GM03348 (cell line): ENCODE measurements at places on chromosomes 7 and 10.

GRCh38 chr7:133940368-133940767 is 186.8 kb upstream of the LRGUK start:
- DNase-seq: no peak

DNA sequence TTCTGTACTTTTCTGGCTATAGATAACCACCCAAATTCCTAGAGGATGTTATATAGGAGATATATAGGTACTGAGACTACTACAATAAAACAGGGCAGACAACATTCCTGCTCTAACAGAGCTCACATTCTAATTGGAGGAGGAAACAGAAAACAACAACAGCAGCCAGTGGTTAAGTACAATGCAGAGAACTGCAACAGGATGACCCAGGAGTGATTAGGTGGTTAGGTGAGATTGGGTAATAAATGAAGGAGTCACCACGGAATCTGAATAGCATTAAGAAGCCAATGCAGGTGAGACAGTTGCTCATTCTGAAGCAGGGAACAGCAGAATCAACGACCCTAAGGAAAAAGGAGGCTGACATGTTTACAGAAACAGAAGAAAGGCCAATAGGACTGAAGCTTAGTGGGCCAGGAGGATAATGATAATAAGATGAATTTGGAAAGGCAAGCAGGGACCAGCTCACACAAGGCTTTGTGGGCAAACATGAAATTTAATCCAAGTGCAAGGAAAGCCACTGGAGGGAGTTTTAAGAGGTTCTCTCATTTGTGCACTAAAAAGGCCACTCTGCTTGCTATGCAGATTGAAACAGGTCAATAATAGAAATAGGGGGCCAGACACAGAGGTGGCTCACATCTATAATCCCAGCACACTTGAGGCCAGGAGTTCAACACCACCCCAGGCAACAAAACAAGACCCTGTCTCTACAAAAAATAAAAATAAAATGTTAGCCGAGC is 16.9 kb upstream of the REEP3 start:
- no peak for DNase-seq

DNA sequence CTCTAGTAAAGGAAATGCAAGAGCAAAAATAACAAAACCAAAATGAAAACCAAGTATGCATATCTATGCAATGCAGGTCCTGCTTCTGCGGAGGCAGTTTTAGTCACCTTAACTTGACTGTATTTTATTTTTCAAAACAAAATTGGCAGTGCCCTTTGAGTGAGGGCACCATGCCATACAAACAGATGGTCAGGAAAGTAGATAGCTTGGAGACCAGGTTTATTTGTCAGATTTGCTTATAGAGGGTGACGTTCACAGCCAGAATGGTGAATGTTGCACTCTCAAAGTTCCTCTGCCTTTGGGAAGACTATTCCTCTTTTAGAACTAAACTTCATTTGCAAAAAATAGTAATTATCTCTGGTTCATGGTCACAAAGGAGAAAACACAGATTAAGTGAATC is 801.9 kb downstream of the ANKRD7 start:
- DNase-seq: no peak

- DNase-seq: peak; percentile 35
Measured at GRCh38 chr7:88758381-88759229, 895 bp upstream of the ZNF804B start.

- DNase-seq: peak; percentile 47
Measured at GRCh38 chr7:149662591-149663095, 110.7 kb downstream of the ZNF467 start.

DNA sequence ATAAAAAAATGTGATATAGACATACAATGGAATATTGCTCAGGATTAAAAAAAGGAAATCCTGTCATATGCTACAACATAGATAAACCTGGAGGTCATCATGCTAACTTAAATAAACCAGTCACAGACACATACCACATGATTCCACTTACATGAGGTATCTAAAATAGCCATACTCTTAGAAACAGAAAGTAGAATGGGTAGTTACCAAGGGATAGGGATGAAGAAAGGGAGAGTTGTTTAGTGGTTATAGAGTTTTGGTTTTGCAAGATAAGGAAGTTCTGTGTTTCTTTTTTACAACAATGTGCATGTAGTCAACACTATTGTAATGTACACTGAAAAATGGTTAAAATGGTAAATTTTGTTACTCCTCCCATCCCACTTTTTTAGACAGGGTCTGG is 30.5 kb downstream of the BICC1 start:
- no peak for DNase-seq

DNA sequence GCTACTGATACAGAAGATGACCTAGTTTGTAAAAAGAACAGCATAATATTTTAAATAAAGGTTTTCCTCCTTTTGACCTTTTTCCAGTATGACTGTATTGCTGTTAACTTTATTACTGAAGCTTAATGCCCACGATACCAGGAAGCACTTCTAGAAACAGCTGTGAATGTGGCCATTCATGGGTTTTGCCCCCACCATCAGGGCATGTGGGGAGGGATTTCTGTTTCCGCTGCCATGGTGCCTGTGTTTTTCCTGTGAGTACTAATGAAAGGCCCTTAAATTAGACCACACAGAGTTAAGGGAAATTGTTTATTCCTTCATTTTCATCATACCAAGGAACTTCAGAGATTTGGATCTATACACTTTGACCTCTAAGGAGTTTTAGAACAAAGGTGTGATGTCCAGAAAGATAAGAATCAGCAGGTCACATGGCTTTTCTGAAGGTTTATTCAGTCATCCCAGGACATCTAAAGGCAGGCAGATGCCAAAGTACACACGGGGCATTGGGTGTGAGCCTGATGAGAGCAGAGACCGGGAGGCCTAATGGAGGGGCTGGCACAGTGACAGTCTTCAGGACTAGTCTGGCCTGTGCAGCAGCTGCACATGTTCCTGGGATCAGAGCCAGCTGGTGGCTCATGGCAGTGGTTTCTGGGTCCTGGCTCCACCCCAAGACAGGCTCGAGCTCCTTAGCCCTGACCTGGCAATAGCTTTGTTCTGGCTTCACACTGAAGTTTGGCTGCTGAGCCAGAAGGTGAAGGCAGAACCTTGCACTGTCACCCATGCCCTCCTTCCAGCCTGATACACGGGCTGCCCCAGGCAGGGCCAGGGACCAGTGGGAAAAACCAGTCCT is 190.9 kb downstream of the REEP3 start:
- DNase-seq: peak; percentile 84

- DNase-seq: no peak
Measured at GRCh38 chr10:16381083-16381482, 55.7 kb upstream of the PTER start.

DNA sequence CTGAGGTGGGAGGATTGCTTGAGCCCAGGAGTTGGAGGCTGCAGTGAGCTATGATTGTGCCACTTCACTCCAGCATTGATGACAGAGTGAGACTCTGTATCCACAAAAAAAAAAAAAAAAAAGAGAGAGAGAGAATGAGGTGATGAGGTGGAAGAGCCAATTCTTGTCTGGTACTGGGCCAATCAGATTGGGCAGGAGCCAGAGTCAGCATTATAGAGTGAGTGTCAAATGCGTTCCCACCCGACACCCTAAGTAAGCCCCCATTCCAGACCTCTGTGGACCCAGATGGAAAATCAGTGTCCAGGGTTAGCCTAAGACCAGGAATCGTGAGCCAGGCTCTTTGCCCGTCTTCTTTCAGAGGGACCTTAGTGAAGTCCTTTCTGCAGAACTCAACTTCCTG is 83.9 kb downstream of the WIPF3 start:
- DNase-seq: no peak

- no peak for DNase-seq
Measured at GRCh38 chr7:134779741-134780065, 269 bp downstream of the CALD1 start.

DNA sequence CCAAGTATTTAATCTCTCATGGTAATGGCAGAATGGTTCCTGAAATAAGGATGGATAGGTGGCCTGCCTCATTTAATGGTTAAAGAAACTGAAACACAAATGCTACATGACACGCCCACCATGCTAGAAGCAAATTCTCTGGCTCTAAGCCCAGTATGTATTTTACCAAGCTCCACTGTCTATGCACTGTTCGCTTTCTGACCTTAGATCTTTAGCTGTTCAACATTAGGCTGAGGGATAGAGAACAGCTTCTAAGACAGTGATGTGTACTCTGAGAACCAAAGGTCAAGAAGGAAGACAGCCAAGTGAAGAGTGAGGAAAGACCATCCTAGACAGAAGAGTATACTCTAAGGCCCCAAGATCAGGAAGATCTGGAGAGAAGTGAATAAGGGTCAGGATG is 26.6 kb downstream of the FAM3C start:
- peak; percentile 4 for DNase-seq

DNA sequence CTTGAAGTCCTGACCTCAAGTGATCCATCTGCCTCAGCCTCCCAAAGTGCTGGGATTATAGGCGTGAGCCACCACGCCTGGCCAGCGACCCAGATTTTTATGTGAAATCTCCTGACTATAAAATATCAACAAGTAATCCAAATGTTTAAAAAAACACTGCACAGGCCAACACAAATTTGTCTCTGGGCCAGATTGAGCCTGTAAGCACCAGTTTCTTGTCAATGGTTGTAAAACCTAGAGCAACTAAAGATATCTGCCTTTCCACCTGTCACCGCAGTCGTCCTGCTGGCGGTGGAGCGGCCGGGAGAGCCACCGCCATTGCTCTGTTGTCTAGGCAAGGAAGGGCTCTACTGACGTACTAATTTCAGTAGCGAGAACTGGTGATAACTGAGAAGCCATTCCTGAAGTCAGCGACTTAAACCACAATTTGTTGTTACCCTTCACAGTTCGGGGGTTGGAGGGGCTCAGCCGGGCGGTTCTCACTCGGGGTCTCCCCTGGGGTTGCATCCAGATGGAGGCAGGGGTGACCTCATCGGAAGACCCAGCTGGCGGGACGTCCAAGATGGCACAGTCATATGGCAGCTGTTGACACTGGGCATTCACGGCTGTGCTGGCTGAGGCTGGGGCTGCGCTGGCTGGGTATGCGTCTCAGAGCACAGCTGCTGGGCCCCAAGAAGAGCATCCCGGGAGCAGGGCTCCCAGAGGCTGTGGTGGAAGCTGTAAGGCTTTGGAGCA is 55.2 kb upstream of the PDGFA start:
- DNase-seq: no peak

GRCh38 chr7:142158736-142159496 is 47.4 kb downstream of the MGAM2 start:
- no peak for DNase-seq

DNA sequence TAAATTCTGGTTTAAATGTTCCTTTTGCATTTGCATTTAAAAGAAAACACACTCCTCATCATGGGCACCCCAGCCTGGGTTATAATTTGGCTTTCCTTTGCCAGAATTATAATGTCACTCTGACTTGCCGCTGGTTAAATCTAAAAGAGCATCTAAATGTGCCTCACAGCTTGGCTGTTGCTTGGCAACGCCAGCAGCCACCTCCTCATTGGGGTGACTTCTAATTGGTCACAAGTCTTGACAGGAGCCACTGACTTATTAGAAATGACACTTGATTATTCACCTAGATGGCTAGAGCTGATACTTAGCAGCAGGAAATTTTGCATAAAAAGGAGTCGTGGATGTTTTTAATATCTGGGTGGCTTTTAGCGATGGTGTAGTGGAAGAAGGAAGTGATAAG is 114.3 kb downstream of the TBXAS1 start:
- DNase-seq: no peak

- no peak for DNase-seq
Measured at GRCh38 chr10:126099366-126099765, 203.0 kb downstream of the FANK1 start.

- DNase-seq: peak; percentile 30
Measured at GRCh38 chr10:18368682-18369081, 228.5 kb downstream of the CACNB2 start.

GRCh38 chr7:106603346-106603745 is 57.6 kb downstream of the CCDC71L start:
- DNase-seq: no peak

GRCh38 chr10:106815427-106816043 is 349.0 kb downstream of the SORCS1 start:
- DNase-seq: no peak

DNA sequence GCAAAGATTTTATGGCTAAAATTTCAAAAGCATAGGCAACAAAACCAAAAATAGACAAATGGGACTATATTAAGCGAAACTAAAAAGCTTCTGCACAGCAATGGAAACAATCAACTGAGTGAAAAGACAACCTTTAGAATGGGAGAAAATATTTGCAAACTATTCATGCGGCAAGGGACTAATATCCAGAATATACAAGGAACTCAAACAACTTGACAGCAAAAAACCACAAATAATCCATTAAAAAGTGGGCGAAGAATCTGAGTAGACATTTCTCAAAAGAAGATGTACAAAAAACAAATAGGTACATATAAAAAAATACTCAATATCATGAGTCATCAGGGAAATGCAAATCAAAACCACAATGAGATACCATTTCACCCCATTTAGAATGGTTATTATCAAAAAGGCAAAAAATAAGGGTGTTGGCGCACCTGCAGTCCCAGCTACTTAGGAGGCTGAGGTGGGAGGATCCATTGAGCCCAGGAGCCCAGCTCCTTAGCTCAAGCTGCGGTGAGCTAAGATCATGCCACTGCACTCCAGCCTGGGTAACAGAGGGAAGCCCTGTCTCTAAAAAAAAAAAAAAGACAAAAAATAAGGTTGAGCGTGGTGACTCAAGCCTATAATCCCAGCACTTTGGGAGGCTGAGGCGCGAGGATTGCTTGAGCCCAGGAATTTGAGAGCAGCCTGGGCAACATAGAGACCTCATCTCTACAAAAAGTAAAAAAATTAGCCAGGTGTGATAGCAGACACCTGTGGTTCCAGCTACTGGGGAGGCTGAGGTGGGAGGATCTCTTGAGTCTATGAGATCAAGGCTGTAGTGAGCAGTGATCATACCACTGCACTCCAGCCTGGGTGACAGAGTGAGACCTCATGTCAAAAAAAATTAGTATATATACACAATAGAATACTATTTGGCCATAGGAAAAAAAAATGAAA is 4.2 kb upstream of the CCM2 start:
- DNase-seq: no peak

DNA sequence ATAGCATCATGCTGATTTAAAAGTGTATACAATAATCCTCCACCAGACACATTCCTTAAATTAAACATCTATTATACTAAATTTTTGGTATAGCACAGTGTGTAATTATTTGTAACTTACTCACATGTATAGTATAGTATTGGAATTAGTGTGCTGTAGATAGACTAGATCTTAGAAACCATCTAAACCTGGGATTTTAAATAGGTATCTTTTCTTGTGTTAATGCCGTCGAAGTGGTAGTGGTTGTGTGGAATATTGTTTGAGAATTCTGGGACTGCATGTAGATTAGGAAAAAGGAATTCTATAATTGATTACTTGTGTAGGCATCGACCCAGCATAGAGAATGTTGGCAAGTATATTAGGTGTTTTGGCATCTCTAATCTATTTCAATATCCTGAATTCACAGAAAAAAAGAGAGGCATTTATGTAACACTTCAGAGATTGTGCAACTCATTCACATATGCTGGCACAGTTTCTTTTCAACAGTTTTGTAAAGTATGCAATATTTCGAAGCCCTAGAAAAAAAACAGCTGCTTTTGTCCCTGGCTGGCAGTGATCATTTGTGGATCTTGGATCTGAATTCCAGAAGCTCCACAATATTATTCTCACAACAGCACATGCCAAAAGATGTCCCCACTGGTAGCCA is 145.5 kb upstream of the AGR3 start:
- DNase-seq: peak; percentile 29
